ENCODE measurements at places on chromosomes 6 and 20.
A peak's percentile ranks its signal among the peaks of the same experiment; 100 is the strongest.

GRCh38 chr20:46774943-46775560 lies 65.6 kb downstream of the SLC2A10 start:
- DNase-seq = no peak

DNA sequence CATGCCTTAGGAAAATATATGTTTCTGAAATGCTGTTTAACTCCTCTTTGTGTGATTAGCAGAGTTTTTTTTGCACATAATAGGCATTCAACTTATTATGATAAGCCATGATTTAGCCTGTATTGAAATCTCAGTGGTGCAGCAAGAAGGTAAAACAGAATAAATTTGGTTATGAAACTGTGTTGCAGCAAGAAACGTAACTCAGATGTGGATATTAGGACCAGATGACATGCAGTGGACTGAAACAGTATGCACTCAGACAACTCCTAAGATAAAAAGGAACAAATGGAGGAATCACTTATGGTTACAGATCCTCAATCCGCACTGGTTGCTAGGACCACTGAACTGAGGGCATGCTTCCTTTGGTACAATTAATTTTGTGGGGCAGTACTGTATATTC lies 254.2 kb upstream of the HSF2 start:
- DNase-seq = no peak

- DNase-seq = peak; percentile 88
Measured at GRCh38 chr6:28880894-28881780, 42.6 kb downstream of the TRIM27 start.

DNA sequence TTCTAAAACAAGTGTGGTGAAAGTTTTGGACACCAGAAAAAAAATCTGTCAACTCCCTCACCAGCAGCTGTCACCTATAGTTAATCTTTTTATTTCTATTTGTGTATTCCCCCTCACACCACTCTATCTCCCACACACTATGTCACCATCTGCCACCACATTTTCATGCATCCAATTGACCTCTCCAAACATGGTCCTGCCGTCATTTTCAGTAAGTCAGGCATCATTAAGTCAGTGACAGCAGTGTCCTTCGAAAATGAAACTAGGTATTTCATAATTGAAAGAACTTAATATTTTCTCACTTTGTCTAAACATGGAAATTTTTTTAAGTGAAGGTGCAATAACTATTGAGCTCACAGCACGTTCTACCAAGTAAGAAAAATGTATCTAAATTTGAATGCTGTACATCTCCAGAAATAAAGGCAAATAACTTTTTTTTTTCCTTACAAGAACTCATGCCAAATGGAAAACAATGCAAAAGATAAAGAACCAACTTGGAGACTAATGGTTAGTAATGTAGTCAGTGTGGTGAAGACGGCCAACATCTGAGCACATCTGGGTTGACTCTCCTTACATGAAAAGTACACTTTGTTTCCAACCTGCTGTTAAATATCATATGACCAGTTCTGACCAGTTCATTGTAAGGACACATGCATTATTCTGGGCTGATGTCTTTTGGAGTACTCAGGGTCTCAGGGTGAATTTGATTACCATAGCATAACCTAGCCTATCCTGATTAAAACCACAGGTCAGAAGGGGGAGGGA lies 623.3 kb upstream of the MANEA start:
- DNase-seq = no peak
